ENCODE measurements at places on chromosomes 12 and 14. TPM values are rescaled to one million over a fixed set of nuclear protein-coding genes. Genes with fewer than 3 reads are reported as not detected.

NKX2-8 gene
- total RNA-seq = 0.11 TPM

TAS2R31 gene
- 18.3 TPM for total RNA-seq

TAS2R7 gene
- not detected for total RNA-seq

RARG gene
- total RNA-seq = 18.2 TPM

TNFRSF1A gene
- total RNA-seq = 38.1 TPM

ZNF384 gene
- total RNA-seq = 14.9 TPM

TBX5 gene
- total RNA-seq = not detected

GRCh38 chr12:54882079-54882478 lies 27.8 kb downstream of the MUCL1 start:
- no peaks in the 10 kb centered on the region for H3K27me3 ChIP-seq
- no peak for DNase-seq
- H3K4me1 ChIP-seq = no peaks in the 10 kb centered on the region
- H3K36me3 ChIP-seq = no peaks in the 10 kb centered on the region
- no peak overlapping the region for H3K27ac ChIP-seq
- no peak overlapping the region for H3K4me3 ChIP-seq

GRCh38 chr12:100790552-100790951 lies 4.0 kb upstream of the ANO4 start:
- H3K4me1 ChIP-seq = peaks cover 4% of the 10 kb centered on the region
- no peaks in the 10 kb centered on the region for H3K27me3 ChIP-seq
- H3K36me3 ChIP-seq = no peaks in the 10 kb centered on the region
- no peak for DNase-seq

DNA sequence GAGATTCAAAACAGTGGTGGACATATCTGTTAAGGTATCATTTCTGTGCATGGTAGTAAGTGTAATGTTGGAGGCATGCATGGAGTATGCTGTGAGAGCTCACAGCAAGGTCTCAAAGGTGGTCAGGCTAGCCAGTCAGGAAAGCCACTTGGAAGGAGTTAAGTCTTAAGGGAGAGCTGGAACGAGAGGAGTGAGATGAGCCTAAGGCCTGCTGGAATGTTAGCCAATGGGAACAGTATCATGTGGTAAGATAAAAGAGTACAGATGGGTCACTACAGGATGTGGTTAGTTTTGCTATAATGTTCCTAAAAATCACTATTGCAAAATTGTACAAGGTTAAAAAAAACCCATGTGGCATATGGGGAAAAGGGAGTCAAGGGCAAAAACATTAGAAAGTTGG lies 311.7 kb upstream of the E2F7 start:
- no peak overlapping the region for H3K4me3 ChIP-seq
- no peaks in the 10 kb centered on the region for H3K27me3 ChIP-seq
- no peak for DNase-seq
- no peaks in the 10 kb centered on the region for H3K4me1 ChIP-seq
- H3K36me3 ChIP-seq = no peaks in the 10 kb centered on the region

DNA sequence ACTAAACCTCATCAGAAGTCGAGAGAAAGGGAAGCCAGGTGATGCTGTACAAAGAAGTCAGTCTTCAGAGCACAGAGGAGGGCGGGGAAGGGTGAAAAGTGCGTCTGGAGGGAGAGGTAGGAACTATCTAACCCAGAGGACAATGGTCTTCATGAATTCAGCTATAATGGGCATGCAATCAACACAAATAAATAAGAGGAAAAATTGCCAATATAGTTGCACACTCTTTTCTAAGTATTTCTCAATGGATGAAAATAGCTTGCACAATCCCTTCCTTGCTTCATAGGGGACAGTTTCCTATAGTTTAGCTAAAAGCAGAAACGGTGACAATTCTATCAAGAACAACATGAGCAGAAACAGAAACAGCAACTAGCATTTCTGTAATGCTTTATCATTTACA lies 931.2 kb downstream of the AACS start:
- H3K36me3 ChIP-seq = no peaks in the 10 kb centered on the region
- DNase-seq = no peak
- no peak overlapping the region for H3K27ac ChIP-seq
- H3K4me1 ChIP-seq = no peaks in the 10 kb centered on the region

DNA sequence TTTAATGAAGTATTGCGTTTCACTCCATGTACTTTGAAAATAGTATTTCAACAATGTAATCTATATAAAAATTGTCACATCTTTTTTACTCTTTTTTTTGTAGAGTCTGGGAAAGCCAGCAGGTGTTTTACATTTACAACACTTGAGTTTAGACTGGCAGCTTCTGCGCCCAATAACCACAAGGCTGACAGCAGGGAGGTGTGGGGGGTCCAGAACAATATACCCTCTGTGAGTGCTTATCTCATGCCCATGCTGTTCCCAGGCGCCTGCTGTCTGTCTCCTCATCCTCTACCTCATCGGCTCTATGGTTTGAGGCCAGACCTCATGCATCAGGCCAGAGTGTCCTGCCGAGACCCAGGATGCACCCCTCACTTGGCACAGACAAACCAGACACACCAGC lies 24.9 kb downstream of the FBRSL1 start:
- no peak overlapping the region for H3K27ac ChIP-seq
- H3K27me3 ChIP-seq = no peaks in the 10 kb centered on the region
- DNase-seq = no peak
- peaks cover 39% of the 10 kb centered on the region for H3K4me1 ChIP-seq
- no peak overlapping the region for H3K4me3 ChIP-seq

- no peaks in the 10 kb centered on the region for H3K27me3 ChIP-seq
- H3K4me1 ChIP-seq = no peaks in the 10 kb centered on the region
- H3K36me3 ChIP-seq = no peaks in the 10 kb centered on the region
- no peak for DNase-seq
- no peak overlapping the region for H3K27ac ChIP-seq
Measured at GRCh38 chr12:28415755-28416154, 225.5 kb downstream of the CCDC91 start.

GRCh38 chr14:48665077-48665784 lies 920.9 kb downstream of the RPS29 start:
- no peak overlapping the region for H3K4me3 ChIP-seq
- no peaks in the 10 kb centered on the region for H3K36me3 ChIP-seq
- H3K27me3 ChIP-seq = no peaks in the 10 kb centered on the region
- no peak for DNase-seq
- H3K4me1 ChIP-seq = no peaks in the 10 kb centered on the region

- no peak overlapping the region for H3K27ac ChIP-seq
- H3K36me3 ChIP-seq = no peaks in the 10 kb centered on the region
- H3K27me3 ChIP-seq = peaks cover 3% of the 10 kb centered on the region
Measured at GRCh38 chr12:6285063-6285477, 25.4 kb upstream of the PLEKHG6 start.

DNA sequence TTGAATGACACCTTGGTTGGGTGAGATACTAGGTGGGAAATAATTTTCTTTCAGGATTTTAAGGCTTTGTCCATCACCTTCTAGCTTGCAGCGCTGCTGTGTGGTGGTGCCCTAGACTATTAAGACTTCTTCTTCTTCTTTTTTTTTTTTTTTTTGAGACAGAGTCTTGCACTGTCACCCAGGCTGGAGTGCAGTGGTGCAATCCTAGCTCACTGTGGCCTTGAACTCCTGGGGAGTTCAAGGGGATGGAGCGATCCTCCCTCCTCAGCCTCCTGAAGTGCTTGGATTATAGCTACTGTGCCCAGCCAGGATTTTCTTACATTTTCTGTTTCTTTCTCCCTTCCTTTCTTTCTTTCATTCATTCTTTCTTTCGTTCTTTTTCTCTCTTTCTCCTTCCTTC lies 10.3 kb upstream of the MTA1 start:
- peaks cover 40% of the 10 kb centered on the region for H3K4me1 ChIP-seq
- H3K36me3 ChIP-seq = peaks cover 2% of the 10 kb centered on the region
- H3K4me3 ChIP-seq = no peak overlapping the region
- no peak overlapping the region for H3K27ac ChIP-seq
- DNase-seq = no peak

- peaks cover 53% of the 10 kb centered on the region for H3K4me1 ChIP-seq
- no peak for DNase-seq
- no peak overlapping the region for H3K4me3 ChIP-seq
- H3K27me3 ChIP-seq = no peaks in the 10 kb centered on the region
- peaks cover 9% of the 10 kb centered on the region for H3K36me3 ChIP-seq
- H3K27ac ChIP-seq = no peak overlapping the region
Measured at GRCh38 chr12:108640802-108641445, 7.2 kb upstream of the SELPLG start.

DNA sequence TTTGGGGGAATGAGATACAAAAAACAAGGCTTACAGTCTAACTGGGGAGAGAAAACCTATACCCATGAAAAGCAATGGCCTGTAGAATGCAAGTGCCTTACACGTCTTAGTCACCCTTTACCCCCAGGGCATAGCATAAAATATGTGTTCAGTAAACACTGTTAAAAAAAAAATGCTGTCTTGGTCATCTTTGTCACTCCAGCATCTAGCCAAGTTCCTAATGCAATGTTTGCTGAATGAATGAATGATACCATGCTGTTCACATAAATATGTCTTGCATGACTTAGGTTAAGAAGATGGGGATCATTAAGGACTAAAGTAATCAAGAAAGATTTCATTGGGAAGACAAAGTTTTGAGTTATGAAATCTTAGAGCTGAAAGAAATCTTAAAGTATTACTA lies 38.5 kb downstream of the PPP2R5E start:
- H3K27ac ChIP-seq = no peak overlapping the region
- no peak for DNase-seq
- no peaks in the 10 kb centered on the region for H3K27me3 ChIP-seq
- H3K4me3 ChIP-seq = no peak overlapping the region

- no peak overlapping the region for H3K4me3 ChIP-seq
- DNase-seq = no peak
- no peaks in the 10 kb centered on the region for H3K36me3 ChIP-seq
- no peaks in the 10 kb centered on the region for H3K27me3 ChIP-seq
- no peaks in the 10 kb centered on the region for H3K4me1 ChIP-seq
Measured at GRCh38 chr14:37490607-37491006, 104.4 kb downstream of the FOXA1 start.

DNA sequence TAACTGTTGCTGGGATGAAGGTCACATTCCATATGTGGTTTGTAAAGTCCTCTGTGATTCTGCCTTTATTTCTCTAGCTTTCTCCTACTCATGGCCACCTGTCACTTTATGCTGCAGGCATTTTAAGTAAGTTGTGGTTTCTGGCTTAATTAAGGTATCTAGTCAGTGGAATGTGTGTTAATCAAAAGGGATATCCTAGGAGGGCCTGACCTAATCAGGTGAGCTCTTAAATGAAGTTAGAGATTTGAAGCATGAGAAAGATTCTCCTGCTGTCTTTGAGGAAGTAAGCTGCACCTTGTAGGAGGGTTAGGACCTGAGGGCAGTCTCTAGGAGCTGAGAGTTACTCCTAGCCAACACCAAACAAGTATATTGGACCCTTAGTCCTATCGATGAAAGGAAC lies 90.3 kb downstream of the ETNK1 start:
- H3K4me1 ChIP-seq = no peaks in the 10 kb centered on the region
- no peak overlapping the region for H3K27ac ChIP-seq
- no peaks in the 10 kb centered on the region for H3K36me3 ChIP-seq

DNA sequence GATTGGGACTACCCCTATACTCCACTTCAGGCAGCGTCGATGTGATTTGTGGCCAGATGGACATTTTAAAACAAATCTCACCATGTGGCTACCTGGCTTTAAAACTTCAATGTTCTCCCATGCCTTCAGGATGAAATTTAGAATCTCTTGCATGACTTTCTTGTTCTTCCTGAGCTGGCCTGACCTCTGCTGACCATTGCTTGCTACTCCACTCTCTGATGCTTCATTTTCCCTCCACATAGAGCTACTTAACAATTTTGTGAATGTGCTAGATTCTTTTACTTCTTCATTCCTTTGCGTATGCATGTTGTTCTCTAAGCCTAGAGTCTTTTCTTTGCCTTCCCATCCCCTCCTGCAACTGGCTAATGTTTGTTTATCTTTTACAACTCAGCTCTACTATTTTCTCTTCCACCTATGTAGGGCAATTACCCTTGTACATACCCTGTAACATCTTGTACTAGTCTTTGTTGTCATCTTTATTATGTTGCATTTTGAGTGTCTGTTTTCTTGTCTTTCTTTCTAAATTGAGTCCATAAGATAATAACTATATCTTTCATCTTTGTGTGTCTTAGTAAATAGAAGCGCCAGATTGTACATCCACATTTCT lies 41.2 kb downstream of the YLPM1 start:
- H3K27ac ChIP-seq = no peak overlapping the region
- H3K36me3 ChIP-seq = peaks cover 23% of the 10 kb centered on the region
- H3K27me3 ChIP-seq = no peaks in the 10 kb centered on the region

DNA sequence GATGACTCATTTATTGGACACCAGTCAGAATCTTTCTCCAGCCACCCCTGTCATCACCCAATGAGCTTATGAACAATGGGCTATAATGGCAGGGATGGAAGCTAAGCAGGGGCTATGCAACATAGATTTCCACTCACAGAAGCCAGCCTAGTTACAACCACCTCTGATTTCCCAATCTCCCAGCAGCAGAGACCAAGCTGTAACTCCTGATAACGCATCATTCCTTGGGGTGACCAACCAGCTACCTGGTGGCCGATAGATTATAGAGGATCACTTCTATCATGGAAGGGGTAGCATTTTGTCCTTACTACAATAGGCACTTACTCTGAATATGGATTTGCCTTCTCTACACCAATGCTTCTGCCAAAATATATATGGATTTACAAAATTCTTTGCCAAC lies 302.3 kb upstream of the ATXN7L3B start:
- DNase-seq = no peak
- H3K4me3 ChIP-seq = no peak overlapping the region
- H3K27me3 ChIP-seq = no peaks in the 10 kb centered on the region
- no peaks in the 10 kb centered on the region for H3K36me3 ChIP-seq
- H3K4me1 ChIP-seq = no peaks in the 10 kb centered on the region

DNA sequence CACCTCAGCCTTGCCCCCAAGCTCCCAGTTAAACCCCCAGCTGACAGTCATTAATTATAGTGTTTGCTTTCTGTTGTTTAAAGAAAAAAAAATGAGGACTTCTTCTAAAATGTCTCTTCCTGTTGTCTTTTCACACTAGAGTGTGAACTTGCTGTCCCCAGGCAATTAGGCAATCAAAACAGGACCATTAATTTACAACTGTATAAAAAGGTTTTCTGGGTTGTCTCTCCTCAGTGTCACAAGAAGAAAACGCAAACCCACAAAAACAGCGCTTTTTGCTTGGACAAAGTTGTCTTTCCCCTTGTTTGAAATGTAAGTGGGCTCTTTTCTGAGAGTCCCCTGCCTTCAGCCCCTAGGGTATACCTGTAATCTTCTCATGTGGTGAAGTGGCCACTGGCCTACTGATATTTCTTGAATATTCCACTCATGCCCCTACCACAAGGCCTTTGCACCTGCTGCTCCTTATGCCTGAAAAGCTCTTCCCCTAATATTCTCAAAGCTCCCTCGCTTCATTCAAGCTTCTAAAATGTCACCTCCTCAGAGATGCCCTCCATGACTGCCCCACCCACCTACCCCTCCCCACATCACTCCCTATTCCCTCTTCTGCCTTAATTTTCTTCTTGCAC lies 158.9 kb upstream of the PWP1 start:
- no peak overlapping the region for H3K4me3 ChIP-seq
- no peaks in the 10 kb centered on the region for H3K36me3 ChIP-seq
- H3K27ac ChIP-seq = no peak overlapping the region
- no peaks in the 10 kb centered on the region for H3K27me3 ChIP-seq
- no peak for DNase-seq
